Stimulated activated CD8-positive, alpha-beta memory T cell treated with anti-CD3 and anti-CD28 coated beads, Interleukin-4, amount 100 ng/mL, for 1 hour (primary cell): ENCODE measurements at places on chromosomes 6 and 20.

- DNase-seq: no peak
Measured at GRCh38 chr20:61052195-61052750, 199.8 kb upstream of the CDH4 start.

GRCh38 chr20:1898482-1899240 is 3.5 kb downstream of the SIRPA start:
- DNase-seq: no peak

DNA sequence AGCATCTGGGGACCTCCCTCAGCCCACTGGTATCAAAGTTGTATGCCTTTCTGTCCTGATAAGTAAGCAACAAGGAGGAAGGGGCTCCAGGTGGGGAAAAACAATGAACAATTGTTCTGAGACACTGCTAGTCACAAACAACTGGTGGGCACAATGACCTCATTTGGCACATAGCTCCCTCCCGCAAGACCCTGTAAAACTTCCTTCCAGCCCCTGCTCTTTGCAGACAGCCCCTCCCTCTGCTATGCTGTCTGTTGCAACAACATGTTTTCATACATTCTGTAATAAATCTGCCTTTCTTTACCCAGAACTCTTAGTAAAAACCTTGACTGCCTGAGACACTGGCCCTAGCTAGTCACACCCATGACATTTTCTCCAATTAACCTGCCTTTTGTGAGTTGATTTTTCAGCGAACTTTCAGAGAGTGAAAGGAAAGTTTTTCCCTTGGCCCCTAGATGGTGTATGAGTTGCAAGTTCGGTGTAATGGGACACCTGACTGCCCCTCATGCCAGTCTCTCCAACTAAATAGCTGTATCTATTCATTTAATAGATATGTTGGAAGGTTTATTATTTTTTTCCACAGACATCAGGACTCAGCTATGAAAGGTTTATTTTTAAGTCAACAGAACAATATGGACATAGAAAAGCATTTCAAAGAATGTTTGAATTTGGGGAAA is 142.3 kb upstream of the SLC22A16 start:
- DNase-seq: no peak

- DNase-seq: no peak
Measured at GRCh38 chr6:44789806-44790205, 402.3 kb downstream of the CDC5L start.

GRCh38 chr20:2875690-2876203 is 2.5 kb downstream of the PTPRA start:
- no peak for DNase-seq

- no peak for DNase-seq
Measured at GRCh38 chr6:134549854-134550253, 231.9 kb upstream of the SGK1 start.

- DNase-seq: no peak
Measured at GRCh38 chr6:56725254-56725653, 82.6 kb upstream of the DST start.

DNA sequence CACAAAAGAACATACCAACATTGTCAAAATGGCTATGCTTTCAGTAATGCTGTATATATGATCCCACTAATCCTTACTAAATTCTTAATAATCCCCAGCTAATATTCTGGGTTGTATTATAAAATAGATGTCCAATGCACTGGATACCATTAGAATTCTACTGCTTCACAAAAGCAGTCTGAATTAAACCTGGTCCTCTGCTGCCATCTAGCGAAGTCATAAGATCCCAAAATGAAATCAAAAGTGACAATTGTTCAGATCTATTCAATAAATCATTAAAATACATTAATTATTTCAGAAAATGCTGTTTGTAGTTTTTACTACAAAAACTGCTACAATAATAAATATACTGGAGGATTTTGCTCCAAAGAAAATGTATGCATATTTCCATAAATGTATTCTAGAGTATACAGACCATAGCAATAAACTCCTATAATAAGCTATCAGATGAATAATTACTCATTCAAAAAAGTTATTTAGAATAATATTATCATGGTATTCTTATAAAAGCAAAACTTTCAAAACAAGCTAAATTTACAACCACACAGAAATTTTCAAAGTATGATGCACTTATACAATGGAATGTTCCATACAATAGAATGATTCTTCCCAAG is 92.6 kb downstream of the RNGTT start:
- DNase-seq: peak; percentile 2

DNA sequence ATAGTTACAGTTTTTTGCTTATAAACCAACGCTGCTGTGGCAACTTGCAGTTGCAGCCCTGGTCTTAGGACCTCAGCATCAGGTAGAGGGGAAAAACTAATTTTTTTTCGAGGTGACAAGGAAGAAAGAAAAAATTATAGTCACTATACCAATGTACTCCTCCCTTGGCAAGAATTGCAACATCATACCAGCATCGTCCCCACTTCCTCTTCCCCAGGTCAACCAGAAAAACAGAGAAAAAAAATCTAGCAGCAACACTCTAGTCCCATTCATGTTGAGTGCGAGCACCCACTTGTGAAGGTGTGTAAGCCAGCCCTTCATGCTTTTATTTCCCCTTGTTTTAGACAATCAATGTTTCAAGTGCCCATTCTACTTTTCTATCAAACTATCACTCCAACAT is 13.1 kb upstream of the DCBLD1 start:
- no peak for DNase-seq

- no peak for DNase-seq
Measured at GRCh38 chr6:87785229-87785862, 83.3 kb upstream of the AKIRIN2 start.

DNA sequence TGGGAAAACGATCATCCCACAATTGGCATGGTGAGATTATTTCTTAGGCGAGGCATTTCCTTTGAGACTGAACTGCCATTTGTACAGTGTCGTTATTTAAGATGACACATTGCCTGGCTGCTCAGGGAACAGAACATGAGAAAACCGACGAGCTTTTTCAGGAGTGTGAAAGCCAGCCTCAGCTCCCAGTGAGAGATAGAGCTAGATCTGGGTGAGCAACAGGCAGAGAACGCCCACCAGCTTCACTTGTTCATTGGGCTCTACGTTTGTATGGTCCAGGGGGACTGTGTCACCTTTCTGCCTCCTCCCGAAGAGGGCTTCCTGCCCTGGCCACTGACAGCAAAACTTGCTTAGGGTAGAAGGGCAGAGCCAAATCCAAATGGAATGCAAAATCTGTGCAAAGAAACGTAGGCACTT is 378.1 kb downstream of the RNGTT start:
- no peak for DNase-seq

GRCh38 chr6:159400826-159401225 is 231.6 kb downstream of the FNDC1 start:
- DNase-seq: no peak

DNA sequence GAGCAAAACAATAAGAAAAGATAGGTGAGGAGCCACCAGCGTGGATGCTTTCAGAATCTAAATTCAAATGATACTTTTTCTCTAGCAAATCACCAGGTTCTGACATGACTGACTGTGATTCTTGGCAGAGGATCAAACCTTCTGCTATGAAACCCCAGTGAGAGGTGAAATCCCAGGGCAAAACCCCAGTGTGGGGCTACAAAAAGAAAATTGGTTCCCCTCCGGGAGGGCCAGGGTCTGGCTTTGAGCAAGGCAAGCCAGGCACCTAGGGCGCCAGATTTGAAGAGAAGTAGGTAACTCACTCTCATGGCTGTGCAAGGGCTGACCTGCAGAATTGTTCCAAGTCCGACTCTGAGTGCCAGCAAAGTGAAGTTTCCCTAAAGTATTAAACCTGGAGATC is 20.2 kb upstream of the RALGAPA2 start:
- no peak for DNase-seq

- DNase-seq: no peak
Measured at GRCh38 chr20:24485981-24486380, 16.6 kb downstream of the SYNDIG1 start.

- peak; percentile 65 for DNase-seq
Measured at GRCh38 chr20:25859649-25860530, 163.2 kb upstream of the ZNF337 start.

DNA sequence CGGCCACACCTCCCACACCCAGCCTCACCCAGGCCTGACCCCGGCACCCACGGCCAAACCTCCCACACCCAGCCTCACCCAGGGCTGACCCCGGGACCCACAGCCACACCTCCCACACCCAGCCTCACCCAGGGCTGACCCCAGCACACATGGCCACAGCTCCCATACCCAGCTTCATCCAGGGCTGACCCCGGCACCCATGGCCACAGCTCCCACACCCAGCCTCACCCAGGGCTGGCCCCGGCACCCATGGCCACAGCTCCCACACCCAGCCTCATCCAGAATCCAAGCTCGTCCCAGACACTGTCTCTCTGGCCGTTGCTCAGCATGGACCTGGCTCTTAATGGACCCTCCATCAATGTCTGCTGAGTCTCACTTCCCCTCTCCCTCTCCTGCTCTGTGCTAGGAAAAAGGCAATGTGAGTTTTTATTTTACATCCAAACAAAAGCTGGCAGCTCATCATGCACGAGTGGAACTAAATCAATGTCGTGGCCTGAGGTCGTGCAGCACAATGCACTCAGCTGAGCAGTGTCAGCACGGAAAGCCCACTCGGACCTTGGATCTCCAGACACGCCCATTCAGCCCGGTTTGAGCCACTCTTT is 36.1 kb downstream of the NINL start:
- DNase-seq: no peak

DNA sequence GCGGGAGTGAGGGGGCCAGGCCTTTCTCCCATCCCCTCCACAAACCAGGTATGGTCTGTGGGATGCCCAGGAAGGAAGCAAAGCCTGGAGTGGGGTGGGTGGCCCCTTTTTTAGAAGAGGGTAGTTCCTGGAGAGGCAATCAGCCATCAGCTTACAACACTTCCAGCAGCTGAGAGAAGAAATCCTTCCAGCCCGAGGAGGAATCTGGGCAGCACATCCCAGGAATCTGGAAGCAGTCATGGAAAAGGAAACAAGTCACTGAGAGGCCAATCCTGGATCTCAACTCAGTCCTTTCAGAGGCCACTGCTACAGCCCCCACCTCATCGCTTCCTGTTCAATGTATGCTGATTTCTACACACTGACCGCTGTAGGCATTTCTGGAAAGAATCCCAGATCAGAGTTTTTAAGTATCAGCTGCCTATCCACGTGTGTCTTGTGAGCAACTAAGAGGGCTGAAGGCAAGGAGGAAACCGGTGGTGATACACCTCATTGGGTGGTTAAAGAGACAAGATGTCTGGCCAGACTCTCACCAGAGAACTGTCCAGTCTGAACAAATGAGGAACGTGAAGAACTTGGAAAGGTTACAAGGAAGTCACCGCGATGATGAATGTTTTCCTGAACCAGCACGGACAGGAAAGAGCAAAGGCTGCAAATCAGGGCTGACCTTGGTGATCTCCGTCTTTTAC is 92.9 kb upstream of the SHLD1 start:
- no peak for DNase-seq

- DNase-seq: no peak
Measured at GRCh38 chr6:169156108-169156792, 97.4 kb downstream of the THBS2 start.

DNA sequence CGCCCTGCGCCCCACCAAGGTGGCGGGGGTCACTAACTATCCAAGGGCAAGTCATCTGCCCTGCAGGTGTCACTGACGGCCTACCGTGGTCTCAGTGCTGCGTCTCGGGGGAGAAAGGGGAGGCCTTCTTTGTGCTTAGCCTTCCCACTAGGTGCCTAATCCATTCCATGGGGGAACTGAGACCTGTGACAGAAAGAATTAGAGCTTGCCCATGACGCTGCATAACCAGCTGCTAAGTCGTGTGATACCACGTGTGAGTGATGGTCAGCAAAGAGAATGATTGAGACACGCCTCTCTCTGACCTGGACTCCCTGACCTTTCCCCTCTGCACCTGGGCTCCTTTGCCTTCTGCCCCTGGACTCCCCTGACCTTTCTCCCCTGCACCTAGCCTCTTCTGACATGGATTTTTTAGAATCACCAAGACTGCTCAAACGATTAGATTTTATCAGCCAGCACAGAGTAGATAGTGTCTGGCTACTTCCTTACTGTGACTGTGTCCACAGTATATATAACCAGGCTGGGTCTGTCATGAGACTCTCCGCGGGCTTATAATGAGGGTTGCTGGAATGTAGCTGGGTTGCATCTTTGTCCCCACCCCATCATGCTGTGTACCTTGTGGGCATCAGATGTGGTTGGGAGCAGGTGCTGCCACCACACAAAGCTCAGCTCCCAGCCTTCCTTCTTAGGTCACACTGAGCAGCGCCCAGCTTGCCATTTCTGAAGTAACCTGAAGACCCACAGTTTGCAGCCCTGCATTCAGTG is 140.6 kb downstream of the TMEM242 start:
- DNase-seq: no peak

DNA sequence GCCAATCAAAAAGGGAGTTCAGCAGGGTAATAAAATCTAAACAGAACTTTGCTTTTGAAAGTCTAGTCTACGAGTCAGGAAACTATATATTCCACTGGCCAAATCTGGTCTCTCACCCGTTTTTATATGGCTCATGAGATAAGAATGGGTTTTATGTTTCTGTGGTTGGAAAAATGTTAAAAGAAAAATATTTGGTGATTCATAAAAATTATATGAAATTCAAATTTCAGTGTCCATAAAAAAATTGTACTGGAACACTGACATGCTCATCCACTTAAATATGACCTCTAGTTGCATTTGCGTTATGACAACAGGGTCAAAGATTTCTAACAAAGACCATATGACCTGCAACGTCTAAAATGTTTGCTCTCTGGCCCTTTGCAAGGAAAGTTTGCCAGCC is 22.3 kb upstream of the LAMP5 start:
- no peak for DNase-seq

- DNase-seq: no peak
Measured at GRCh38 chr6:1572892-1573291, 36.8 kb upstream of the FOXC1 start.

GRCh38 chr6:68087399-68088133 is 547.5 kb upstream of the ADGRB3 start:
- no peak for DNase-seq

DNA sequence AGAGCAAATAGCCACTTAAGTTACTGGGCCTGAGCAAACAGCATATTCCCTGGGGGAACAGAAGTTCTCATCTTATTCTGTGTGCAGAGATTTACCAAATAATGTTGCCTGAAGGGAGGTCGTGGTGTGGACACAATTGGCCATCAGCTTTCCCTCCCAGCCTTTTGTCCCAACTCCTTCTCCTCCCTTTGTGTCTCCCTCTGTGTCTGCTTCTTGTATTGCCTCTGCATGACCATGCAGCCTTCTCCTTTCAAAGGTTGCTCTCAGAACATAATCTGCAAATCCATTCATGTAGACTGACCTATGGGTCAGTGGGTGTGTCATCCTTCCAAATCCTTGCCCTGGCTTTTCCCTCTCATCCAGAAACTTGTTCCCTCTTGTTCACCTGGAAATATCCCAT is 150.3 kb upstream of the INSM1 start:
- no peak for DNase-seq

- DNase-seq: no peak
Measured at GRCh38 chr6:14765721-14766390, 480.0 kb upstream of the JARID2 start.
